ENCODE measurements at places on chromosomes 12 and 14. TPM values are rescaled to one million over a fixed set of nuclear protein-coding genes. Genes with fewer than 3 reads are reported as not detected.

LYZ gene
- not detected for total RNA-seq

WDHD1 gene
- total RNA-seq = 5.9 TPM

ITGB7 gene
- not detected for total RNA-seq

PMCH gene
- not detected for total RNA-seq

LRRC74A gene
- total RNA-seq = not detected

ASIC1 gene
- total RNA-seq = not detected

TBC1D30 gene
- 14.3 TPM for total RNA-seq

KLRC2 gene
- total RNA-seq = not detected

CPNE8 gene
- 11.0 TPM for total RNA-seq

FAM90A1 gene
- not detected for total RNA-seq

PPHLN1 gene
- total RNA-seq = 57.6 TPM

GOLGA5 gene
- total RNA-seq = 22.9 TPM

MARCHF9 gene
- 5.8 TPM for total RNA-seq

TSPAN9 gene
- total RNA-seq = 96.8 TPM

POC1B gene
- 13.2 TPM for total RNA-seq

GALNT9 gene
- not detected for total RNA-seq

FITM1 gene
- 0.63 TPM for total RNA-seq

PLEKHH1 gene
- 0.13 TPM for total RNA-seq

A2M gene
- total RNA-seq = 24.3 TPM

DPY19L2 gene
- 0.26 TPM for total RNA-seq

DHH gene
- 0.25 TPM for total RNA-seq

B4GALNT1 gene
- total RNA-seq = 0.13 TPM

UNC79 gene
- under 0.01 TPM for total RNA-seq

CLSTN3 gene
- 15.0 TPM for total RNA-seq

B3GNT4 gene
- total RNA-seq = under 0.01 TPM

IGF1 gene
- total RNA-seq = 2.1 TPM

TMEM233 gene
- total RNA-seq = 0.89 TPM

E2F7 gene
- 7.6 TPM for total RNA-seq

LTBR gene
- total RNA-seq = 47.9 TPM

NPAS3 gene
- 0.13 TPM for total RNA-seq

KCNMB4 gene
- total RNA-seq = 0.39 TPM

DACT1 gene
- 0.13 TPM for total RNA-seq

BDKRB1 gene
- not detected for total RNA-seq

Data from dermis microvascular lymphatic vessel endothelial cell (primary cell).